Fibroblast of skin of left quadriceps (primary cell): ENCODE measurements at places on chromosomes 3 and 15.

DNA sequence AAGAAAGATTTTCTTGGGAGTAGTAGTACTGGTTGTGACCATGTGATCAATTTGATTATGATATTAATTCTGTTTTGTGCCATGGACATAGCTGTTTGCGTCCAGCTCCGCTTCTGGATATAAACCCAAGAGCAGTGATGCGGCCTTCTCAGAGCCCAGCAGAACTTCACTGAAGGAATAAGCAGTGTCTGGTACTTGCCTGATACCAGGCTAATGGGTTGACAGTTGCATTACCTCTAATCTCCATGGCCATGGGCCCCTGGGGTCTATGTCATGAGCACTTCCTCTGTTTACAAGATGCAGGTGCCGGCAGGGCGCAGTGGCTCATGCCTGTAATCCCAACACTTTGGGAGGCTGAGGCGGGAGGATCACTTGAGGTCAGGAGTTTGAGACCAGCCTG lies 36.3 kb upstream of the RAB6B start:
- no peak for DNase-seq

DNA sequence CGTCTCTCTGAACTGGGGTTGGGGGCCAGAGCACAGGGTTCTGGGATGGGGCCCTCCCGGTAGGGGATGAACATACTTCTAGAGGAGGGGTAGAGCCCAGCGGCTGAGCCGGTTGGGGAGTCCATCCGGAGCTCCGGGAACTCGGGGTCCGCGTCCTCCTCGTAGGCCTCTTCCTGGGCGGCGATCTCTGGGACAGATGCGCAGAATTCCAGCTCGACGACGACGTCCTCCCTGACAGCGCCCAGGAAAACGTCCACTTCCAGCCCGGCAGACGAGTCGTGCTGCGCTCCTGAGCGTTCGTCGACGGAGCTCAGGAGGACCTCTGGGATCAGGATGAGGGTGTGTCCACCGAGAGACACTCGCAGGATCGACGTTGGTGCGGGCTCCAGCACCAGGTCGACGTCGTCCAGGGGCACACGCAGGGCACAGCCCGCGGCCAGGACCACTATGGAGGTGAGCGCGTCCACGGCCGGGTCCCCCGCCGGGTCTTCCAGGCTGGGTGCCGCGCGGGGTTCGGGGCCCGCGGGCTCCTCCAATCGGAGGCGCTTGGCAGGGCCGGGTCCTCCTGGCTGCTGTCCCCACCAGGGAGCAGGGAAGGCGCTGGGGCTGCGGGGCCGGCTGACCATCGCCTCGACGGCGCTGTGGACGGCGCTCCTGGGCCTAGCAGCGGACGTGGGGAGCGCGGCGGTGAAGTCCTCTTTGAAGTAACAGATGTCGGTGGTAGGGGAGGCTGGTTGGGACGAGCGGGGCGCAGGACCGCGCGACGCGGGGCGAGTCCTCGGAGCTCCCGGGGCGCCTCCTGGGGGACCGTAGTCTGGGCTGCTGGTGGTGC lies 474 bp downstream of the PRR23B start:
- no peak for DNase-seq

DNA sequence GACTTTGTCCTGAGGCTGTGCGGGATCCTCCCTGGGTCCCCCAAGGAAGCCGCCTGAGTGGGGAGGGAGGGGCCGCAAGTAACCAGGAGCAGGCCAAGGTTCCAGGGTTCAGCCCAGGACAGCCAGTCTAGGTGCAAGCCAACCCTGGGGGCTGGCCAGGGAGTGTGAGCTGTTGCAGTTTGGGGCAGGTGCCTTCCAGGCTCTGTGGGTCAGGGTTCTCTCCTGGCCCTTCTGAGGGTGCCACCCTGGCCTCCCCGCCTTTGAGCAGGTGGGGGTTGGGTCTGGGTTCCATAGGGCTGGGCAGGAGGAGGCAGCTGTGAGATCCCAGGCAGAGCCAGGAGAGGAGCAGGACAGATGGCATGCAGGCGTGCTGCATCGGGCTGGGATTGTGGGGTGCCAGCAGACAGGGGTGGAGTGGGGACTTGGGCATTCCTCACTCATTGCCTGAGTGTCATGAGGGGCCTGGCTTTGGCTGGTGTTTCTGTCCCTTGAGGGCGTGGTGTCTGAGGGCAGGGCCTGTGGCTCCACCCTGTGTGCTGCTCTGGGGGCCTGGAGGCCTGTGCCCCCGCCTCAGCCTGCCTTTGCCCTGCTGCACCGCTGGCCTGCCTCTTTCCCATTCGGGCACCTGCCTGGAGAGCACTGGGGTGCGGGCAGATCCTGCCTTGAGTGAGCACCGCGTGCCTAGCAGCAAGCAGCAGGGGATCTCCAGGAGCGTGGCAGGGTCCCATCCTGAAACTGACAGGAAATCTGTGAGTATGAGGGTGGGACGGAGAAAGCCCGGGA lies 18.4 kb downstream of the KLF13 start:
- no peak for DNase-seq

DNA sequence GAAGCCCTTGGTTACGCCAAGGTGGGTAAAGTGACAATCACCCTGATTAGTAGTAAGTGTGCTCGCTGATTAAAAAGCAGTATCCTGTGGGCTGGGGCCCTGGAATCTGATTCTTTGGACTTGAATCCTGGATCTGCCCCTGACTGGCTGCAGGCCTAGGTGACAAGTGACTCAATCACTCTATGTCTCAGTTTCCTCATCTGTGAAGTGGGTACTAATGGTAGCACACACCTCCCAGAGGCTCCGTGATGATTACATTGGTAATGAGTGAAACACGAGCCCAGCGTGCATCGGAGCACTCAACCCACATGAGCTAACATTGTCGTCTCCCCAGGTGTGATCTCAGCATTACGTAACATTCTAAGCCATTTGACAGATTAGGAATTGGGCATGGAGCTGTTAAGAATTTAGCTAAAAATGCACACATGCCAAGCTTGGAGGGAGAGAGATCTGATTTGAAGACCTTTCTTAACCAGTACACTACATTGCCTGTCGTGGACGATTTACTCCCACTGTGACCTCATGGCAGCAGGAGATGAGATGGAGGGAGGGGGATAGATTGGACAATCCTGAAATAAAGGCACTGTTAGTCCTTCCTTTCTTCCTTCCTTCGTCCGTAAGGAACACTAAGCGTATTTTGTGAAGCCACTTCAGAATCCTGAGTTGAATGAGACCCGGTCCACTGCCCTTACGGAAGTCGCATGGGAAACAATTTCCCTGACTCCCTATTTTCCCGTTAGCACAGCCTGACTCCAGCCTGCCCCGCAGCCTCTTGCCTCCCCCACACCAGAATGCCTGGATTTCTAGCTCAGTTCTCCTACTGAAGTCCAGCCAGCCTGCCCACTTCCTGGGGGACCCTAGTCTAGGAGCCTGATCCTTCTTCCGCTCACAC lies 32.1 kb downstream of the MGLL start:
- no peak for DNase-seq

- DNase-seq = no peak
These were observed 76.6 kb upstream of the CFAP20DC start for GRCh38 chr3:59126446-59126845.
